ENCODE measurements at places on chromosomes 11 and 22.
A peak's percentile ranks its signal among the peaks of the same experiment; 100 is the strongest.

DNA sequence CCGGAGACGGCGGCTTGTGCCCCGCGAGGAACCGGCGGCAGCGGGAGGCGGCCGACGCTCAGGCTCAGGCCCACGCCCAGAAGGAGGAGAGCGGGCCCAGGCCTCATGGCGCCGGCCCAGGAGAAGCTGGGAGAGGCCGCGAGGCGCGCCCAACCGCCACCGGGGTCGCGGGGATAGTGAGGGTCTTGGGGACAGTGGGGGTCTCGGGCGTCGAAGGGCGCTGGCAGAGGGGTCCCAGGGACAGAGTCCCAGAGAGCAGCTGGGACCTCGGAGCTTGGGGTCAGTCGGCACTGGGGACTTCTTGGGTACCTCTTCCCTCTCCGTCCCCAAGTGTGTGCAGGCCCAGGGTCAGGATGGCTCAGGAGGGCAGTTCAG is at the start of gene PKDREJ:
Gene PKDREJ (minus strand): TSS at position 128 of the 375 bp plus-strand sequence. CDS start 21 bp downstream, at position 107.
- no peak for DNase-seq

- DNase-seq: no peak
These were observed 167.2 kb upstream of the ZBED5 start for GRCh38 chr11:11025087-11025486.

GRCh38 chr22:30212363-30212995 is 34.1 kb downstream of the LIF start:
- DNase-seq: no peak

GRCh38 chr22:29482726-29483125 is 2.7 kb downstream of the NEFH start:
- DNase-seq: no peak

- peak; percentile 47 for DNase-seq
These were observed 253.5 kb upstream of the PLET1 start for GRCh38 chr11:112514011-112514740.

DNA sequence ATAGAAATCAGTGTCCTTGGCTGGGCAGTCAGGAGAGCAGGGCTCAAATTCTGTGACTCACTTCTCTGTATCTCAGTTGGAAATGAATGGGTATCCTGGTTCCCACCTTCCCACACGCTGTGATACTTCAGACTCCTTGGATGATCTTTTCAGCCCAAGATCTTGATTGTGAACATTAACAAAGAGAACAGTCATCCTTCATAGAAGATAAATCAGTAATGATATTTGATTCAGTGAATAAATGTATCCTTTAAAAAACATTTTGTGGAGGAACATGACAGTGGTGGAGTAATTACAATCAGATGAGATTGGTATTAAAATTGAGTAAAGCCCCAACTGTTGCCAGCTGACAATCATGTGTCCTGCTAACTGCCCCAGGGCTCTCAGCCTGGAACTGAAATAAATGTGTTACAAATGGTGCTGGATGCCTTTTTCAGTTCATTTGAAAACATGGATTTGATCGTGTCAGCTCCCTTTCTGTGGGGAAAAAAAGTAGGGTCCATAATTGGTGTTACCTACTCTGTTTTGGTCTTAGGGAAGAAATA is 72.9 kb upstream of the OR5AN1 start:
- DNase-seq: no peak

DNA sequence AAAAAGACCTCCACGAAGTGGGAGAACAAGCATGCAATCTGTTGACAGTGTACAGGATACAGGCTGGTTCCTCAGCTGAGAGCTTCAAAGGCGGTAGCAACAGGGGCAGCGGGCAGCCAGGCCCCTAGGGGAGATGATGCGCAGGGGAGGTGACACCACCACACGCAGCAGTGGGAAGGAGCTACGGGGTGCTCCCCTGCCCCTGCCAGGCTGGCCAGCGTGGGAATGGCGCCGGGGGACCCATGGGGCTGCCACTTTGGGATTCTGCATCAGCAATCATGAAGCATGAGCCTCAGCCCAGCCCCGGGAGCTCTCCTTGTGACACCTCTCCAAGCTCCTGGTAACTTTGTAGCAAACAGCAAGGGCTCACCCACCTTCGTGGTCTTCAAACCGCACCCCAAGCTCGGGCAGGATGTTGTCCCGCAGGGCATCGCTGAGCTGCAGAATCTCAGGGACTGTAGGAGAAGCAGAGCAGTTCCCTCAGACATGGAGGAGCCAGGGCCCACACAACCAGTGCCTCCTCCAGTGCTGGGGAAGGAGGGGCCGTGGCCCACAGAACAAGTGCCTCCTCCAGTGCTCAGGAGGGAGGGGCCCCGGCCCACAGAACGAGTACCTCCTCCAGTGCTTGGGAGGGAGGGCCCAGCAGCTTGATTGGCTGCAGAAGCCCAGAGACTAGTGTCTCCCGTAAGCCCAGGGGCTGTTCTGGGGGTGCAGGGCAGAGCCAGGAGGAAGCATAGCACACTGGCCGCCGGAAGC is 14.6 kb upstream of the NAP1L4 start:
- DNase-seq: peak; percentile 58

- no peak for DNase-seq
These were observed 144.5 kb downstream of the DBX1 start for GRCh38 chr11:20015529-20016427.

- DNase-seq: no peak
These were observed 663.8 kb upstream of the API5 start for GRCh38 chr11:42647993-42648392.

DNA sequence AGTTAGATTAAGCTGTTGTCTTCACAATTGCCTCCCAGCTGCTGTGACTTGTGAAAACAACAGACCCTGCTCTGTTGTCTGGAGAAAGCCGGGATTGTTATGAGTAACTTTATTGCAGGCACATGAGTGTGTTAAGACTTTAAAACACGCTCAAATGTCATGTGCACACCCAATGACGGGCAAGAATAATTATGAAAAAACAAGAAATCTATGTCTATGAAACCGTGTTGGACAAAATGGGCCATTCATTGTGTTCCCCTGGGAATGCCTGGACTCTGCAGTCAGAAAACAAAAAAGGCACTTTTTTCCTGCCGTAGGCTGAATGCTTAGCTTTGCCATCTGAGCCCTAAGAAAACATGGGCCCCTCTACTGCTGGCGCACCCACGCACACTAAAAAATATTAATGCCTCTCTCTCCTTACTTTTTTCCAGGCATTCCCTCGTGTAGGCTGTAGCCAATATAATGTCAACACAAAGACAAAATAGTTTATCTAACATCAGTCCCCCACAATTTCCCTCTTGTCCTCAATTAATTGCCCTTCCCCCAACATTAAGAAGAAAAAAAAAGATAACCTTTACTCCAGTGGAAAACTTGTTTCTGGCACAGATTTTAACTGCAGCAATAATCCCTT is 207.9 kb downstream of the SOX6 start:
- DNase-seq: no peak

- no peak for DNase-seq
These were observed 136.2 kb downstream of the CD44 start for GRCh38 chr11:35274909-35275785.

DNA sequence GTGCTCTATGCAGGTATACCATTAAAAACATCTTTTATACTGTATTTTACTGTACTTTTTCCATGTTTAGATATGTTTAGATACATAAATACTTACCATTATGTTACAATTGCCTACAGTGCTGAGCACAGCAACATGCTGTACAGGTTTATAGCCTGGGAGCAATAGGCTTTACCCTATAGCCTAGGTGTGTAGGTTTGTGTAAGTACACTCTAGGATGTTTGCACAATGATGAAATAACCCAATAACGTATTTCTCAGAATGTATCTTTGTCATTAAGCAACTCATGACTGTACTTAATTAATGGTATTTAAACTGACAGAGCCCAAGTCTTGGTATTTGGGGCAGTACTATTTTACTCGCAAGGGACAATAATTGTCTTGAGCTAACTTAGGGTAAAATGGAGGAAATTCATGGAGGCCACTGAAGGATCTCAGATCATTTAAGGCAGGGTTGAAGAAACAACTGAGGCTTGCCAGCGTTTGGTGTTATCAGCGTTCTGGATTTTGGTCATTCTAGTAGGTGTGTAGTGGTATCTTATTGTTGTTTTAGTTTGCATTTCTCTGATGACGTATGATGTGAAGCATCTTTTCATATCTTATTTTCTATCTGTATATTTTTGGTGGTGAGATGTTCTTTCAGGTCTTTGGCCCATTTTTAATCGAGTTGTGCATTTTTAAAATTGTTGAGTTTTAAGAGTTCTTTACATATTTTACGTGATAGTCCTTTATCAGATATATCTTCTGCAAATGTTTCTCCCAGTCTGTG is 42.4 kb downstream of the ADAMTS15 start:
- DNase-seq: no peak

- DNase-seq: no peak
These were observed 18.9 kb downstream of the SHANK3 start for GRCh38 chr22:50691521-50691920.

DNA sequence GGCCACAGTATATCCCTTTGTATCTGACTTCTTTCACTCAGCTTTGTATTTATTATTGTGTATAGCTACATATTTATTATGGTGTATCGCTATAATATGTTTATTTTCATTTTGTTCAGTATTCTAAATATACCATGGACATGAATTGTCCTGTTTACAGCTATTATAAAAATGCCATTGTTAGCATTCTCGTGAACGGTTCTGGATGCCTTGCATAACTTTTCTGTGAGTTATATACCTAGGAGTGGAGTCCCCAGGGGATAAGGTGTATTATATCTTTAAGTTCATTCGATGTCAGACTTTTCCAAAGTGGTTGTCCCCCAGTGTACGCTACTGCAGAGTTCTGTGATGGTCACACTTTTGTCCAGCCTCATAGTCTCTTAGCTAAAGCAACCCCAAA is 301.7 kb downstream of the TMEM135 start:
- DNase-seq: no peak

GRCh38 chr22:42769574-42770447 is 49.1 kb upstream of the A4GALT start:
- no peak for DNase-seq

GRCh38 chr11:76161261-76161961 is 44.9 kb downstream of the WNT11 start:
- no peak for DNase-seq

All from caudate nucleus (tissue), 63 donors.